ENCODE measurements at places on chromosomes 11 and 22. TPM values are rescaled to one million over a fixed set of nuclear protein-coding genes. Genes with fewer than 3 reads are reported as not detected.

The APOA4 gene
- not detected for total RNA-seq

The KAT5 gene
- 60.1 TPM for total RNA-seq

The AASDHPPT gene
- total RNA-seq, result 37.1 TPM

The MTNR1B gene
- total RNA-seq, result not detected

The C1QTNF5 gene
- not detected for total RNA-seq

The MMP8 gene
- not detected for total RNA-seq

The LAYN gene
- 3.5 TPM for total RNA-seq

The UQCC3 gene
- 6.0 TPM for total RNA-seq

The RTN3 gene
- 47.6 TPM for total RNA-seq

The WBP2NL gene
- total RNA-seq, result 0.74 TPM

The LGALS12 gene
- total RNA-seq, result not detected

The TP53AIP1 gene
- total RNA-seq, result not detected

The TP53I11 gene
- 14.0 TPM for total RNA-seq

The ISX gene
- not detected for total RNA-seq

The NXPE4 gene
- not detected for total RNA-seq

The CECR2 gene
- not detected for total RNA-seq

The DBX1 gene
- not detected for total RNA-seq

The CNTF gene
- total RNA-seq, result 1.1 TPM

The PANX3 gene
- not detected for total RNA-seq

The KDM4E gene
- not detected for total RNA-seq

The CALCA gene
- total RNA-seq, result not detected

The BATF2 gene
- not detected for total RNA-seq

The ZBTB16 gene
- 1.5 TPM for total RNA-seq

The C22orf31 gene
- total RNA-seq, result not detected

The TMEM223 gene
- 7.7 TPM for total RNA-seq

The ROM1 gene
- total RNA-seq, result 0.52 TPM

The OR5P2 gene
- total RNA-seq, result not detected

The SOX6 gene
- not detected for total RNA-seq

The PRSS23 gene
- 0.38 TPM for total RNA-seq

The SLC22A9 gene
- not detected for total RNA-seq

The GUCY1A2 gene
- total RNA-seq, result not detected

The OLFML1 gene
- total RNA-seq, result not detected

The C11orf42 gene
- not detected for total RNA-seq

The FOLR2 gene
- total RNA-seq, result not detected

The MS4A12 gene
- not detected for total RNA-seq

The ANKK1 gene
- not detected for total RNA-seq

The CHADL gene
- 0.17 TPM for total RNA-seq

The OR6T1 gene
- not detected for total RNA-seq

The ZC3H7B gene
- total RNA-seq, result 30.0 TPM

The CYP2D6 gene
- total RNA-seq, result 0.89 TPM

The RAB39A gene
- total RNA-seq, result not detected

The MAJIN gene
- total RNA-seq, result 0.29 TPM

The TECTA gene
- total RNA-seq, result 0.12 TPM

The LARGE2 gene
- 0.52 TPM for total RNA-seq

The OR8K1 gene
- total RNA-seq, result not detected

The BCO2 gene
- total RNA-seq, result 0.30 TPM

The RFPL3 gene
- total RNA-seq, result not detected

The BRSK2 gene
- 0.17 TPM for total RNA-seq

The OR52I2 gene
- not detected for total RNA-seq

The SDHAF2 gene
- 27.0 TPM for total RNA-seq

The ACR gene
- total RNA-seq, result not detected

The OR52H1 gene
- not detected for total RNA-seq

All from activated naive CD4-positive, alpha-beta T cell treated with anti-CD3 and anti-CD28 coated beads for 36 hours (primary cell).